ENCODE measurements at places on chromosomes 4 and X.

DNA sequence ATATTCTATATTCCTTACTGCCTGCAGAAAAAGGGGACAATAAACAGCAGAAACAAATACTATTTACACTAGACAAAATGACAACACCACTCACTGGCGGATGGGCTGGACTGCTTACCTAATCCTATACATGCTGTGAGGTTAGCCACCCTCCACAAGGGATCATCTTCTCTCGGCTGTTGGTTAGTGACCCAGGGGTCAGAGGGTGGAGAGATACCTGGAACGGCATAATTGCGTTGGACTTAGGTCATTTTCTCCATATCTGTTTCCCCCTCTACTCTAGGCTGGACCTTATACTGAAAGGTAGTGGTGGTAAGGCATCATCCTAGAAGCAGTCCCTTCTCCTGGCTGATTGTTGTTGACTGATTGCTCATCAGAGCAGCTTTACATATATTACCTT, 286.8 kb upstream of the UGT8 start:
- DNase-seq = no peak

DNA sequence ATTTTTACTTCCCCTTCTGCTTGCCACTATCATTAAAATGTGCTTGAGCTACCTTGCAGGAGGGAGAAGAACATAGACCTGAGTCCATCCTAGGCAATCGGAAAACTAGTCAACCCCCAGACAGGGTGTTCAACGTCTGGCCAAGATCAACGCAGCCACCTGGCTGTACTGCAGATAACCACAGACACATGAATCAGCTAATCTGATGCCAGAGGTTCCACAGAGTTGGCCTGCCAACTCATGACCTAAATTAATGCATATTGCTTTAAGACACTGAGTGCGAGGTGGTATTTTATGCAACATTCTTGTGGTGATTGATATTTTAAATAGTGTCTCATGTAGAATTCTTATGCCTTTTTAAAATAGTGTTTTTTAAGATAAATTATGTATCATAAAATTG, 1283.8 kb upstream of the PABPC4L start:
- no peak for DNase-seq

DNA sequence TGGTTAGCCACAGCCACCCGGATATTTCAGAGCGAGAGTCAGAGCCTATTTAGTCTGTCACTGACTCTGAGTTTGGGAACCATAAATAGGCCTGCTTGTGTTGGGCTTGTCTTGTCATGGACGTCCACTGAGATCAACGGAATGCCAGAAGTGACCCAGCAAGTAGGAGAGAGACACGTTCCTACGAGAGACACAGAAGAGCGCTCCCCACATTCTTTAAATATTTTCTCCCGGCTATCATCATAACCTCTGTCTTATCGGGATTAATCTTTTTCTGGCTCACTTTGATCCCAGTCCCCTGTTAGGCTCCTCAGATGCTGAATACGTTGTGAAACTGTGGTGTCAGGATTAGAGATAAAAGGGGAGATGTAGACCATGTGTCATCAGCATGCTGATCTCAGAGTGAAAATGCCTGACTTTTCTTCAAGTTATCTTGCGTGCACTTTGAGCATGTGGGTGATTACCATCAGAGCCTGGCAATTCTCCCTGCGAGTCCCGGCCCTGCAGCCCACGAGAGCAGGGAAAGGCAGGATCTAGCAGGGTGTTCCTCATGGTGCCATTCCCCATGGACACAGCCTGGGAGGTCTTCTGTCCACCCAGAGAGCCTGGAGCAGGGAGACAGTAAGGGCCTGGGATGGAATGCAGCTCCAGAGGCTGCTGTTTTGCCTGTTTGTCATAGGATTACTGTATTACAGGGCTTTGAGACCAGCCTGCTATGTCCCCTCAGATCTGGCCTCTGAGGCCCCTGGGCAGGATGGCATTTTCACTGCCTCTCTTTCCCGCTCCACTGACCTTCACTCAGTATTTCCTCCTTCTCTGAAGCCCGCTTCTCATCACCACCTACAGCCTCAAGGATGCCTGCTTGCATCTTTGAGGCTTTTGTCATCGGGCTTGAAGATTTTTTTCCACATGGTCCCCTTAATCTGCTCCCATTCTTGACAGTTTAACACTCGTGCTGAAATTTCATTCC, 2.8 kb upstream of the TENM3 start:
- DNase-seq = no peak

- no peak for DNase-seq
Observed at GRCh38 chrX:2610246-2611170, 80.6 kb upstream of the CD99 start.

- no peak for DNase-seq
Observed at GRCh38 chrX:120769576-120770341, 105.9 kb downstream of the CT47B1 start.

DNA sequence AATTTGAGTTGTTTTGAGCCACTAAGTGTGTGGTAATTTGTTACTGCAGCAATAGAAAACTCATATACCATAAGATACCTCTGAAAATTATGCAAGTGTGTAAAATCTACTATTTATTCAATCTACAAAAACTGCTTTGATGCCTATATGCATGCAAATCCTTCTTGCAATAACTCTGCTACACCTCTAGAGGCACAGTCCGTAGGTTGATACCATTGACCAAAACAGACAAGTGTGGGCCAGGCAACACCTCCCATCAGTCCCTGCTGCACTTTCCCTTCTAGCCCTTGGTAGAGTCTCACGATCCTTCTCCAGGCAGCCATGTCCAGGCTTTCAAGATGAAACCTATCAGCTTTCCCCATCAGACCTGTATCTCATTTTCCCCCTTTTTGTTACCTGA, 48.8 kb upstream of the FAM9A start:
- no peak for DNase-seq

DNA sequence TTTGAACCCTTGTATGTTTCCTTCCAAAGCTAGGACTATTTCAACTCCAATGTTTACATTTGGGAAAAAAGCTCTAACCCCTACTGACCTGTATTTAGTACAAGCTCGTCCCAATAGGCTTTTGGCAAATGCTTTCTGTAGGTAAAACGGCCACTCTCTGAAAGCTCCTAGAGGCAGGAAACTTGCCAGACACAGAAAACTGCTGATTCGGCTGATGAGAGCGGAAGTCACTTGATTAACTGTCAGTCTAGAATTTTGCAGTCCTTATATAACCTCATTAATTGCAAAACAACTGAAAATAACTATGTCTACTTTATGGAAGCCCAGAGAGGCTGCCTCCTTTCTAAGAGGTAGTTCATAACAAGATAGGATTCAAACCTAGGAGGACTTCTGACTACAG, 108.1 kb downstream of the TSPAN7 start:
- DNase-seq = no peak

- DNase-seq = no peak
Observed at GRCh38 chr4:169128902-169129301, 118.8 kb upstream of the CBR4 start.

DNA sequence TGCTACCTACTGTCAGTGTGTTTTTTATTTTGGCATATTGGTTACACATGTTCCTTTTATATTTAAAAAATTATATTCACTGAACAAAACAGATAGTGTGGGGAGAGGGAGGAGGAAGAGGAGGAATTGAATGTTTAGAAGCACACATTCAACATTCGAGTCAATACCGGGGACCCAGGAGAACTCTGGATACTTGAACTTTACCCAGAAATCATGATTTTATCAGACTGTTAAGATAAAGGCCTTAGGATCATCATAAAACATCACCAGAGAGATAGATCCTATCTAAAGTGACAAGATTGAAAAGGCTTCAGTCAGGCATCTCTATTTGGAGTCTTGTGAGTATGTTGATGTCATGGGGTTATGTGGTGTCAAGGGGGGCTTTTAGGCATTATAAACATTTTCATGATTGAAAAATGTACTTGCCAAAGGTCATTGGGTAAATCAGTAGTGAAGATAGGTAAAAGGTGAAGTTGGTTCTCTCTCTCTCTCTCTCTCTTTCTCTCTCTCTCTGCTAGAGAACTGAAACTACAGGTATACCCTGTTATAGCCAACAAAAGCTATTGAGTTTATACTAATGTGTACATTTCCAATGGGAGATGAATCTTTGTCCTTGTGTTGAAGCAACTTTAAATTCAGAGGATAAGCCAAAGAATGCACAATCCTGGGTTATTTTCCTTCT, 16.9 kb upstream of the RGN start:
- no peak for DNase-seq

DNA sequence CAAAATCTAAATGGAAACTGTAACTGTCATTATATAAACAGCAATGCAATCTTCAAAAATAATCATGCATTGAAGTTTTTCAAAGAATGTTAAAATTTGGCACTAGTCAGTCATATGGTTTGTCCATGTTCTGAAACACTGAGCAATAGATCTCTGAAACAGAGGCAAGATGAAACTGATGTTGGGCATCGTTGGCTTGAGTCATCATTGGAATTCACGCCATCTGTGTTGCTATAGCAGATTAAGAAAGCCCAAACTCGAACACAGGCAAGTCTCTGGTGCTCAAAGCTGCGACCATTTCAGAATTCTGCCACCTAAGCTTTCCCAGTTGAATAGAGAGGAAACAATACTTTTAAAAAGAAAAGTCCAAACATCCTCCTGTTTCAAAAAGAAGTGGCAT, 114.1 kb upstream of the PPARGC1A start:
- DNase-seq = no peak

DNA sequence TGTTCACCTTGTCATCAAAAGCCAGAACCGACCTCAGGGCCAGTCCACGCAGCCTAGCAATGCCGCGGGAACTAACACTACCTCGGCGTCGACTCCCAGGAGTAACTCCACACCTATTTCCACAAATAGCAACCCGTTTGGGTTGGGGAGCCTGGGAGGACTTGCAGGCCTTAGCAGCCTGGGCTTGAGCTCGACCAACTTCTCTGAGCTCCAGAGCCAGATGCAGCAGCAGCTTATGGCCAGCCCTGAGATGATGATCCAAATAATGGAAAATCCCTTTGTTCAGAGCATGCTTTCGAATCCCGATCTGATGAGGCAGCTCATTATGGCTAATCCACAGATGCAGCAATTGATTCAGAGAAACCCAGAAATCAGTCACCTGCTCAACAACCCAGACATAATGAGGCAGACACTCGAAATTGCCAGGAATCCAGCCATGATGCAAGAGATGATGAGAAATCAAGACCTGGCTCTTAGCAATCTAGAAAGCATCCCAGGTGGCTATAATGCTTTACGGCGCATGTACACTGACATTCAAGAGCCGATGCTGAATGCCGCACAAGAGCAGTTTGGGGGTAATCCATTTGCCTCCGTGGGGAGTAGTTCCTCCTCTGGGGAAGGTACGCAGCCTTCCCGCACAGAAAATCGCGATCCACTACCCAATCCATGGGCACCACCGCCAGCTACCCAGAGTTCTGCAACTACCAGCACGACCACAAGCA, 898 bp downstream of the UBQLN2 start:
- DNase-seq = peak; percentile 52

GRCh38 chr4:76386566-76387305, 34.2 kb downstream of the CCDC158 start:
- DNase-seq = no peak

DNA sequence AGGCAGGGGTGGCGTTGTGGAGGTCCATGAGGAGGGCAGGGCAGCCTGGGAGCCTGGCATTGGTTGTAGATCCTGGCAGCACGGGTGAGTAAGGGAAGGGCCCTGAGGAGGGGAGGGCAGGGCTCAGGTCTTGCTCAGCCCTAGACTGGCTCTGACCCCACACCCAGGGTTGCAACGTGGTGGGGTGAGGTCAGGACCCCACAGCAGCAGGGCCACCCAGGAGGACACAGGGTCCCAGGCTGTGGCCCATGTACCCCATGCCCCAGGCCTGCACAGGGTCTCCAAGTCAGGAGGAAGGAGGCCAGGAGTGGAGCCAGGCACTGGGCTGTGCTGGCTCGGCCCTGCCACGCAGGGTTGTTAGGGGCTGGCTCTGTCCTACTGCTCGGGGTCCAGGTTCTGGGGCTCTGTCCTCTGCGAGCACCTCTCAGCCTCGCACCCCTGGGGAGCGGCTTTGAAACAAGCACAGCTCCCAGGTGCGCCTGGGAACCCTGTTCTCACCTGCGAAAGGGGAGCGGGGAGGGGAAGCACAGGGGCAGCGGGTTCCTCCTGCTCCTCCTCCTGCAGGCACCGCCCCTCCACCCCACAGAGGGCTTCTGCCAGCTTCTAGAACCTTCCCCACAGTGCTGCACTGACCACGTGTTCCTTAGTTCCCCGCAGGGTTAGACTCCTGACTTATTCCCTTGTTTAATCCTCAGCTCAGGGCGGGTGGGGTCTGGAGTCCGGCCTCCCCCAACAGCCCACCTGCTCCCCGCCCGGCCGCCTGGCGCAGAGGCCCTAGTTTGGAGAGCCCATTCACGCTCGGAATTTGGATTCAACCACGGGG, 20.4 kb downstream of the MSANTD1 start:
- DNase-seq = no peak

DNA sequence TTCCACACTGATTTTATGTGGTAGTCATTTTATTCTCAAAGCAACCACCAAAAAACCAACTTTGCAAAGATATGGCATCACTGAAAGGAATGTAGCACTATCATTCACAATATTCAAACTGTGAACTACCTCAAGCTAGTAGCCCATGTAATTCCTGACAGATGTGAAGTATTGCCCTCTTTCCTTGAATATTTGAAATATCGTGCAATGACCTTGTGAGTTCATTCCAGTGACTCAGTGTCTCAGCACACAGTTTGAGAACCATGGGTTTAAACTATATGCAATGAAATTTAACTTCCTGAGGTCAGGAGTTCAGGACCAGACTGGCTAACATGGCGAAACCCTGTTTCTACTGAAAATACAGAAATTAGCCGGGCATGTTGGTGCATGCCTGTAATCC, 20.9 kb upstream of the IQCM start:
- no peak for DNase-seq

GRCh38 chr4:143511906-143512305, 1.6 kb upstream of the SMARCA5 start:
- no peak for DNase-seq

DNA sequence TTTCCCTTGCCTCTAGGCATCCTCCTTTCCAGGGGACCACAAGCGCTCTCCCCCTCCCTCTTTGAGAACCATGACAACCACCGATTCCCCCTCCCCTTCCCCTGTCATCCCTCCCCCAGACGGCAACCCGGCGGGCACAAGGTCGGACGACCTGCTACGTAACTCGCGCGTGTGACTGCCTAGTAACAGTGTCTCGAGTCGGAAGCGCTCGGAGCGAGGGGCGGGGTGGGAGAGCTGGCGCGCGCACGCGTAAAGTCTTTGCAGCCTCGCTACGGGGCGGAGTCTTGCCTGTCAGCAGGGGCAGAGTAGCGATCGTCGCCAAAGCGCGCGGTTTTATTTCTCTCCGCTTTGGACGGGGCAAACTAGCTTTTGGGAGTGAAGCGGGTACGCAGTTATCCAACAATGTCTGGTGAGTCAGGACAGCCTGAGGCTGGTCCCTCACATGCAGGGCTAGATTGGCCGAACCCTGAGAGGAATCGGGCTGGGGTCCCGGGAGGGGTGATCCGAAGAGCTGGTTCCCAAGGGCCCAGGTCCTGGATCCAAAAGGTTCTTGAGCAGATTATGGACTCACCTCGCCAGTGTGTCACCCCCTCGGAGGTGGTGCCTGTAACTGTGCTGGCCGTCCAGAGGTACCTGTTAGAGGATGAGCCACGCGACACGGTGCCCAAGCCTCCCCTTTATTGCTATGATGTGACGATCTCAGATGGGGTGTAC, at the start of gene RADX:
Gene RADX, plus strand, starts transcription at position 300 of the 714 bp plus-strand sequence. Its CDS starts 103 bp downstream, at position 403.
- DNase-seq = peak; percentile 89
